ENCODE measurements at places on chromosomes 6 and 20.

DNA sequence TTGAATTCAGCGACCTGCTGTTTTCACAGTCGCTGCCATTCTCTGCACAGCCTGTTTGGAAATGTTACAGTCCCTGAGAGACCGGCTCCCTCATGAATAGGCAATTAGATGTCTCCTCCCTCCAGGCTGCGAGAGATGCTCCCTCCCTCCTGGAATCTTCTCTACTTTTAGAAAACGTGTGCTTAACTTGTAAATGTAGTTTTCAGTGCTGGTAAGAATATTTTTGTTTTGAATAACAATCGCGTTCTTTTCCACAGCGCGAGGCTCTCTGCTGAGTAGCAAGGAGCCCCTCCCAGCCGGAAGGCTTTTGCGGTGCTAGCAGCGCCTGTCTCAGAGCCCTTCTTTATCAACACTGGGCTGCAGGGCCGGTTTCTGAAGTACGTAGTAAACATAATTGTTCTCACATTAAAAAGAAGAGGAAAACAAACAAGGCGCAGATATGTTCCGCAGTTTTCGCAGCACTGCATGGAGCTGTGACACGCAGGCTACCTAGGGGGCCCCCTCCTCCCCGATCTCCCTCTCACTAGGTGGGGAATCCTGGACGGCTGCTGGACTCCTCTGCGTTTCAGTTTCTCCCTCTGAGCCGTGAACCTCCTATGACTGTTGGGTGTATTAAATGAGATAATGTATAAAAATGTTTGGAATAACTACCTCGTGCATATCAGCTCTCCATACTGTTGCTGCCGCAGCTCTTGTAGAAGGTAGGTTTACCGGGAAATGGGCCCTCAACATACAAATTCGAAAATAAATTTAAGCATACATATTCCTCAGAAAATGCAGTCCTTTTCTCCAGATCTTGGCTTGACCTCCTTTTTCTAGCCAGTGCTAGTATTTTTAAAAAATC lies 79.0 kb upstream of the SPACA1 start:
- no peak for DNase-seq

DNA sequence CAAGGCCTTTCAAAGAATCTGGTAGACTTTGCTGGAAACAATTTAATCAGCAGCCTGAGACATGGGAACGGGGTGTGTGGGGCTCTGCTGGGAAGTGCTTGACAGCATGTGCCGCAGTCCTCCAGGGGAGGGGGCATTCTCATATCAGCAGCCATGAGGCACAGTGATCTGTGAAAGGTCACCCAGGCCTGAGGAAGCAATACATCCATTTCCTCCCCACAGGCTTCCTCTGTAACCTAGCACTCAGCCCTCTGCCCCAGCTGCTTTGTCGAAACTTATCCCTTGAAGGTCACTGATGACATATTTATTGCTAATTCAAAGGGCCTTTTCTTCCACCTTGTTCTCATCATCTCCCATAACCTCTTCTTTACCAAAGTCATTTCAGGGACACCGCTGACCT lies 103.3 kb downstream of the TNFAIP3 start:
- no peak for DNase-seq

- no peak for DNase-seq
These were observed 54.0 kb downstream of the TMEM242 start for GRCh38 chr6:157269261-157269794.

GRCh38 chr20:23746321-23746720 lies 4.4 kb downstream of the CST1 start:
- DNase-seq = no peak

DNA sequence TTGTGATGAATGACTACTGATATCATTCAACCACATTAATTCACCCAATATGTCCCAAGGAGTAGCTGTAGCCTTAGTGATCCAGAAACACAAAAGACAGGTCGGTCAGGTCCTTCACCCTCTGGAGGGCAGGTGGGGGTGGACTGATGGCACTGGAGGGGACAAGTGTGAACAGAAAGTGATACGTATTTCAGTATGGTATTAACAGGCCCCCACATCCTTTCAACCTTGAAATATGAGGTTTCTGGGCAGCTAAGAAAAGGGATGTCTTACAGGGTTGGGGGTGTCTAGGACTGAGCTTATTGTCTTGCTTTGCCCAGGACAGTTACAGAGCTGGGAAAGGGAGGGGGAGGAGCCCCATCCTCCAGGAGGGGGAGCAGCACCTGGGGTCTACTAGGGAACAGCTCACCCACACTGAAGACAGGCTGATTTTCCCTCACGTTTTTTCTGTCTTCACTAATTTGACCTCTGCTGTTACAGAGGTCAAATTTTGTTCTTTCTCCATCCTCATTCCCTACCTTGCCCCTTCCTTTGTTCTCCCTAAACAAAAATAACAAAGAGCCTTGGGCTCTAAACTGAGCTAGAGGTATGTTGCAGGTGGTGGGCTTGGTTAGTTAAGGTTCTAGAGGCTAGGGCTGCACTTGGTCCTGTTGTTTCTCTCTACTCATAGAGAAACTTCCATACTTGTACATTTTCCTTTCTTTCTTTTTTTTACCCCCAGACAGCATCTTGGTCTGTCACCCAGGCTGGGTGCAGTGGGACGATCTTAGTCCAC lies 38.0 kb upstream of the EEF1A1 start:
- DNase-seq = no peak

- DNase-seq = no peak
These were observed 30.0 kb upstream of the PTGIS start for GRCh38 chr20:49597825-49598395.

DNA sequence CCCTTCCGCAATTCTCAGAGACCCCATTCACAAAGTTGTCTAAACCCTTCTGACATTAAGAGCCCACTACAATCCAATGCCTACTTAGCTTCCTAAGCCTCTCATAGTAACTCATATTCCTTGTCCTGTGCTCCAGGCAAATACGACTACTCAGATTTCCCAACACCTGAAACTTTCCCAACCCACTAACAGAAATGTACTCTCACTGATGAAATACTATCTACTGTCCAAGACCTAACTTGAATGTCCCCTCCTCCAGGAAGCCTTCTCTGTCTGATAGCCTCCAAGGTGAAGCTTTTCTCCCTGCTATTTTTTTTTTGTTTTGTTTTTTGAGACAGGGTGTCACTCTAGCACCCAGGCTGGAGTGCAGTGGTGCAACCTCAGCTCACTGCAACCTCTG lies 30.4 kb downstream of the GPLD1 start:
- no peak for DNase-seq

DNA sequence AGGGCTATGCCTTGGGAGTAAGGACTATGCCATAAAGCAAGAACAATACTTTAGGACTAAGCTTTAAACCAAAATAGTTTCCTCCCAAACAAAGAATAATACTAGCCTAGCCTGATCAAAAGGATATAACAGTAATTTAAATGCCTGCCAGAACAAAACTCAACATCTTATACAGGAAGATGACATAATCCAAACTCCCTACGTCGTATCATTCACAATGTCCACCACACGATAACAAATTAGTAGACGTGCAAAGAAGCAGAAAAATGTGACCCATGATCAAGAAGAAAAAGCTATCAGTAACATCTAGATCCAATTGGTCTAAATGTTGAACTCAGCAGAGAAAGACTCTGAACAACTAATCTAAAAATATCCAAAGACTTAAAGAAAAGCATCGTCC lies 65.8 kb downstream of the RSPH3 start:
- no peak for DNase-seq

- DNase-seq = no peak
These were observed 51.3 kb downstream of the PHF20 start for GRCh38 chr20:35823147-35823546.

GRCh38 chr20:7161690-7162089 lies 394.2 kb downstream of the BMP2 start:
- DNase-seq = no peak

DNA sequence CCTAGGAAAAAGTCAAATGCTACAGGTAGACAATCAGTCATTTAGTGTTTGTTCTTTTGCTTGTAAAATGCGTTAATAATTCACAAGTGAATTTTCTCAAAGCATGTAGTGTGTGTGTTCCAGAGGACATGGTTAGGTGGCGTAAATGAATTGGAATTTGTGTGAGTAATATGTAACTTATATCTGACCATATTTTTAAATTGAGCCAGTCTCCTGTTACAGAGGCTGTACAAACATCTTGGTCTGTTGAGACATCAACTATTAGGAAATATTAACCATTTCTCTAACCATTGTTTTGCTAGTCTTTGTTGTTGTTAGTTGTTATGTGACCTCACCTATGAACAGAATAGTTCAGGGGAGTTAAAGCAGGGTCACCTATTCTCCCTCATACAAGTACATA lies 22.7 kb downstream of the MCM8 start:
- no peak for DNase-seq

DNA sequence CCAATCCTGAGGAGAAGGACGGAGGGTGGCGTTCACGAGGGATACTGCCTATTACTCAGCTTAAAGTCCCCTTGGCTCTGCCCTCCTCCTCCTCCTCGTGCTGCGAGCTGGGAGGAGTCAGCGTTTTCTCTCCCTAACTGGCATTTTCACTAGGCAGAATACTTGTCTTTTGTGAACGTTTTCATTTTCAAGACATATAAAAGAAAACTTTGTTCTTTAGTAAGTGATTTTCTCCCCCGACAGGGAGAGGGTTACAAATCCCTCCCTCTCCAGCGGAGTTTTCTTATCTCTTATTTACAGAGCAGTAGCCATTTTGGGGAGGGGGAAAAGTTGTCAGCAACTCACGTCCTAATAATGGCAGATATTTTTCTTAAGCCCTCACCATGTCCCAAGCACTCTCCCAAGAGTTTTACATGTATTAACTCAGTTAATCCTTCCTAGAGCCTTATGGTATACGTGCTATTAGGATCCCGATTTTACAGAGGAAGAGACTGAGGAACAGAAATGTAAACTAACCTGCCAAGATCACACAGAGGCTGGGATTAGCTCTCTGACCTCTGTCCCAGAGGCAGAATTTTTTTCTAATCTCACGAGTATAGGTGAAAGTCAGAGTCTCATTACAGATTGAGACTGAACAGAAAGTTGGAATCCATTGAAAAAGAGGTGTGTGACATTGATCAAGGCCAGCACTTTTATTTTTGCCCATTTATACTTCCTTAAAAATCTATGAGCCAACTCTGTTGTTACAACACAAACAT lies 30.0 kb upstream of the ZNF217 start:
- no peak for DNase-seq

DNA sequence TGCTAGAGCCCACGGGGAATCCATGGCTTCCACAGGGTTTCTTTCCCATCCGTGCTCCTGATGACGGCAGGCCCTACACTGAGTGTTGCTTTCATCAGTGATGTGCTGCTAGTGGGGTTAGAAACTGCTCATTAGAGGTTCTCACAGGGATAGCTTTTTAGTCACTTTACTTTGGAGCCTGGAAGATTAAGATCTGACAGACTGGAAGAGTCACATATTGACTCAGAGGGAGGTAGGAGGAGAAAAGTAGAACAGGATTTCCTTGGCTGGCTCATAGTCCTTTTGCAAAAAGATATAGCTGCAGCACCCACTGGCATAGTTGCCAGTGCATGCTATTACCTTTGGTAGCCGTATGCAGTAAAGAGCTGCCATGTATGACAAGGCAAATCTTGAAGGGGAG lies 890.3 kb downstream of the C6orf118 start:
- DNase-seq = no peak

- no peak for DNase-seq
These were observed 11.6 kb downstream of the AKIRIN2 start for GRCh38 chr6:87690441-87690840.

DNA sequence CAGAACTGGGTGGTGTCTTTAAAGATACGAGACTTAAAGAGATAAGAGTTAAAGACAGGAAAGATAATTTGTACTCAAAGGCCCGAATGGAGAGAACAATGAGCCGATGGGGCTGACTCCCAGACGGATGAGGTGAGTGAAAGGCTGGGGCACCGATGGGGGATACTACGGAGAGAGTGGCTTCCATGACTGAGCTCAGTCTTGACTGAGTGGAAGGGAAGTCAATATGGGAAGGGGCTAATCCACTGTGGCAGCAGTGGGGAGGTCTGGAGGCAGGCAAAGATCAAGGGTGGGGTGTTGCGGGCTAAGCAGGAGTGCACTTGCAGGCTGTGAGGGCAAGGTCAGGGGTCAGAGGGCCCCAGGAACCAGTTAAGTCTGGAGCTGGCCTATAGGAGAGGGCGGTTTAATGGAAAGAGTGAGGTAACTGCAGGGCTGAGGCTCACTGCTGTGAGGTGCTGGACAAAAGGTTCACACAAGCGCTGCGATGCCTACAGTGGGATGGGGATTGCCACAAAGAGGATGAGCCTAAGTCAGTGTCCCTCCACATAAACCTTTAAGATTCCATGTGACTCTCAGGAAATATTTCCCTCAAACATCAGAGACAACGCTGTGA lies 42.1 kb downstream of the FAXC start:
- no peak for DNase-seq

- no peak for DNase-seq
These were observed 2.6 kb downstream of the BLCAP start for GRCh38 chr20:37524859-37525708.

DNA sequence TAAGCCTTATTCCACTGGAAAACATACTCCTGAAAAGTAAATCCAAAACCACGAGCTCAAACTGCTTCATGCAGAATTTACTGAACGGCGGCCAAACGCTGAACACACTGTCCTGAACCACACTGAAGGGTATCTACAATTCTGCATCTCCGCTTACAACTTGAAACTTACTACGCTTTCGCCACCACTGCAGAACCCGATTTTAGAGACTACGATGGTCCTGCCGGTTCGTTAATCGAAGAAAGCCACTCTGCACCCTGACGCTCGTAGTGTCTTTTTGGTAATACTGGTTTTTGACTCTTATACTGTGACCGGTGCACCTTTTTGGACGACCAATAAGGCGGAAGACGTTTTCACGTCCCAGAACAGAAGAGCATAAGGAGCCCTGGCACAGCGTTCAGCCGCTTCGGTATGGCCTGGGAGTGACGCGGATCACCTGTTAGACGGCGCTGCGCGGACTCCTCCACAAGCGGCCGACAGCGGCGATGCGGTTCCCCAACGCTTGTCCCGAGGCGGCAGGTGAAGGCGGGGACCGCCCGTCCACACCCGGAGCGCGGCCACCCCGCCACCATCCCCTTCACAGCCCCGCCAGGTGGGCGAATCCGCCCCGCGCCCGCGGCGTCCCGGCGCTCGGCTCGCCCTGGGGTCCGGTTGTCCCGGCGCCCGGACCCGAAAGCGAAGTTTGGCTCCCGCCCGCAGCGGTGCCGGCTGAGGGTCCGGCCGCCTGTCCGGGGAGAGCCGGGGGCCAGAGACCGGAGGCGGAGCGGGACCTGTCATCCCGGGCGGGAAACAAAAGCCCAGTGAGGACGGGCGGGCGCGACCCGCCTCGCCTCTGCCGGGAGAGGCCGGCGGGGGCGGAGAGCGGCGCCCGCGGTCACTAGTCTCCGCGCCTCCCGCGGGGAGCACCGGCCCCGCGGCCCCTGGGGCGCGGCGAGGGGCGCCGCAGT lies 784 bp downstream of the FKBP5 start:
- peak; percentile 40 for DNase-seq

- no peak for DNase-seq
These were observed 2.1 kb downstream of the GOPC start for GRCh38 chr6:117600008-117600743.

All from GM19239 (cell line).